Stimulated activated CD8-positive, alpha-beta memory T cell treated with anti-CD3 and anti-CD28 coated beads, Interleukin-4, amount 100 ng/mL, for 1 hour (primary cell): ENCODE measurements at places on chromosomes 12 and 14.

DNA sequence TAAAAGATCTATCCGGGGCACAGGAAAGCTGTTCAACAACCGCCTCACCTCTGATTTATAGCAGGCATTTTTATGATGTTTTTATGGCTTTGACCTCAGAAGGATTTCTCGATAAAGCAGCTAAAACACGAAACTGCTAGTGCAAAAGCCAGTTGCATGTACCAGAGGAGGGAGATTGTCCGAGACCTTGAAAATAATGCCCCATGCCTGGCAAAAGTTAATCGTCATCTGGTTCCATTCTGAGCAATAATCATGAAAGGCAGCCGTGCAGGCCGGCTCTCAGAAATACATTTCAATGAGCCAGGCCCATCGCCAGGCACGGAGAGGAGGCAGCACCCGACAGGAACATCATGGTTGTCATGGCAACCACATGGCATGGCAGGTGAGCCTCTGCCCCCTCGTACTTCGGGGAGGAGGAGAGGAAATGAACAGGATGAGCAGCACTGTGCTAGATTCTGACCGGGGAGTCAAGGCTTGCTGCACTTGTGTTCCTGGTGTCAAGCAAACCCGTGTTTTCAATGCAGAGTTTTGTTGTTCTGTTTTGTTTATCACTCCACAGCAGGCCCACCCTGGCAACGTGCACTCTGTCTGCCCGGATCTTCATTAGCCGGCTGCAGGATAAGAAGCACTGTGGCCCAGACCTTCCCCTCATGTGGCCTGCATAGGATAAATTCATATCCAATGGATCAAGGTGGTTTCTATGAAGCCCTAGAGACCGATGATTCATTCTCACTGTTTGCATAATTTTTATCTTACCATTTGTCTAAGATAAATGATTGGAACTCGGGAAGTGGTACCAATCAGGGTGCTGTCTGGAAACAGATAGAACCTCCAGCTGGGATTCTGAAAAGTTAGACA lies 160.2 kb downstream of the RIMBP2 start:
- DNase-seq = no peak

DNA sequence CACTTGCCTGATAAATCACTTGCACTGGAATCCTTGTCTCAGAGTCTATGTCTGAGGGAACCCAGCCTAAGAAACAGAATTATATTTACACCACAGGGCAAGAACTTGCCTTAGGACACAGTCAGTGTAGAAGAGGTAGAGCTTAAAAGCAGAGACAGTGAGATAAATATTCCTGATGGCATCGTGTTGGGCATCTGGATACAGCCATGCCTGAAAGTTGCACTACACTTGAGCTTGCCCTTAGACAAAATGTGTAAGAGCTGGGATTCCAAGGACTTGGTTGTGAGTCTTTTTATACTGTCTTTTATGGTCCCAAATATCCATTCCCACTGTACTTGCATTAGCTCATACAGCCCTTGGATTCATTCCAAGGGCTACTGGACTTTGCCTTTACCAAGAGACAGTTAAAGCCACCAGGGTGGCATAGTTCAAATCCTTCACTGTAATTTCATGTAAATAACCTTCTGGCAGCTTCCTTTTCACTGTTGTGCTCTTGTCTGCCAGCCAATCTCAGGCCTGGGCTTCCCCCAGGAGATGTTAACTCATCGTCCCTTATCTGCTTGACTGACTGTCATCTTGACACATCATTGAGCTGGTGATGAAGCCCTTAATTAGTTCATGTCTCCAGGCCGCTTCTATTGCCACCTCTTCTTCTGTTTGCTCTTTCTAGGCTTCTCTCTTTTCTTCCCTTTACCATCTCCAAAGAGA lies 577.9 kb upstream of the TBX3 start:
- DNase-seq = no peak

GRCh38 chr12:112843287-112843686 lies 51.7 kb downstream of the RPH3A start:
- no peak for DNase-seq

GRCh38 chr14:52494444-52494843 lies 57.9 kb downstream of the TXNDC16 start:
- no peak for DNase-seq

DNA sequence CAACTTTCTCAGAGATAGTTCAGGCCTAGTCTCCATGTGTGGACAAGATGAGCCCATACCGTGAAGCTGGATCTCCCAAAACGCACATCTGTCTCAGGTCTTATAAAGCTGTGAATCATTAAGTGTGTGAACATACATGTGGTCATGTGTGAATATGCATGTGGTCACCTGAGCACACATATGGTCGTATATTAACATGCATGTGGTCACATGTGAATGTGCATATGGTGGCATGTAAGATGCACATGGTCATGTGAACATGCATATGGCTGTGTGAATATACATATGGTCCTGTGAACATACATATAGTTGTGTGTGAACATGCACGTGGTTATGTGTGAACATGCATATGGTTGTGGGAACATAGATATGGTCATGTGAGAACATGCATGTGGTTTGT lies 172.5 kb upstream of the PZP start:
- DNase-seq = no peak

DNA sequence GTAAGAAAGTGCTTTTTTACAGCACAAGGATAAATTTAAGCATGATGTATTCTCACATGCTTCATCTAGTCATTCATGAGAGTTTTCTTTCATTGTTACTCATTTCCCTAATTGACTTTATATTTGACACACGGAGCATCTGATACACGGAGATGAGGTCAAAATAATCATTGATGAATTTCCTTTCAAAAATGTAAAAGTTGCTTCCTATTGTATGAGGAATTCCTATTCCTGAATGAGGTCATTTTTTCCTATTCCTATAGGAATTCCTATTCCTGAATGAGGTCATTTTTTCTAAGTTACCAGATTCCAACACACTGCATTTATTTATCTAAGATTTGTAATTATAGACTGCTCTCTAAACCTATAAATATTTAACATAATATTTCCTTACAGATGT lies 316.7 kb upstream of the KITLG start:
- no peak for DNase-seq

DNA sequence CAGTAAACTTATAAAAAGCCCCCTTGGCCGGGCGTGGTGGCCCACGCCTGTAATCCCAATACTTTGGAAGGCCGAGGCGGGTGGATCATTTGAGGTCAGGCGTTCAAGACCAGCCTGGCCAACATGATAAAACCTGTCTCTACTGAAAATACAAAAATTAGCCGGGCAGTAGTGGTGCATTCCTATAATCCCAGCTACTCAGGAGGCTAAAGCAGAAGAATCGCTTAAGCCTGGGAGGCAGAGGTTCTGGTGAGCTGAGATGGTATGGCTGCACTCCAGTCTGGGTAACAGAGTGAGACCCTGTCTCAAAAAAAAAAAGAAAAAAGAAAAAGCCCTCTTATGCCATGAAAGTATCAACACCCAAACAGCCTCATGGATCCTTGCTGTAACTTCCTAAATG lies 3.7 kb downstream of the PRMT5 start:
- DNase-seq = no peak

- DNase-seq = no peak
Observed at GRCh38 chr14:73776194-73776537, 62.0 kb upstream of the PNMA1 start.

GRCh38 chr12:75196865-75197264 lies 12.8 kb downstream of the KCNC2 start:
- no peak for DNase-seq

DNA sequence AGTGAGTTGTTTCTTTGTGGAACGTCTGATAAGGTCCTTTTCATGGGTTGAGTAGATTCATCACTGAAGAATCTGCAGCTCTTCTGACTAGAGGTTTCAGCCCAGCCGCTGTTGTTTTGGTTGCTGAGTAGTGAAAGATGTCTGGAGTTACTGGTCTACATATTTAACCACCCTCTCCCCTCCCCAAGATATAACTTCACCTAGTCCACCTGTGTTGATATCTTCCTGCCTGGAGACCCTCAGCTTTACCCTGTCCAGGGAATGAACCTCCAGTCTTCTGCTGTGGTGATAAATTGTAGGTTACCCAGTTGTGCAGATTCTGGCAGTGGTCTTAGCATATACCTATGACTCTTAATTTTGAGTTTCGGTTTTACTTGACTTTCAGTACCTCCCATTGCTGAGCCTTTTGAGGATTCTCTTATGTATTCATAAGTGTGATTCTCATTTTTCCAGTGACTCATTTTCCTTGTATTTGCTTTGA lies 62.9 kb downstream of the CCDC91 start:
- DNase-seq = no peak

DNA sequence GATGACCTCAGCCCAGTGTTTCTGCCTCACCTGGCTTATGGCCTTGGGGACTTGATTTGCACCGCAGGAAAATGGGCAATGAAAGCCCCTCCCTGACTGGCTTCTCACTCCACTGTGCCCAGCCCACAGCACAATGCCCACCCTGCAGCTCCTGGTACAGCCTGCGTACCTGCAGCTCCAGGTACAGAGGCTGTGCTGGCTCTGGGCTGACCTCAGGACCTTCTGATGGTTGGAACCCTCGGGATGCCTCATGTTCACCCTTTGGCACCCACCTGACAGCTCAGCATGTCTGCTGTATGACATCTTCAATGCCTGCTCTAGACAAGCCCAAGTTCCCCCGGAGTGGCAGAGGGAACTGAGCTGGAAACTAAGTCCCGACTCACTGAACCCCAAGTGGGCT lies 87.1 kb downstream of the ALG10 start:
- DNase-seq = no peak

GRCh38 chr12:54060975-54061778 lies 7.5 kb downstream of the HOXC4 start:
- DNase-seq = no peak

DNA sequence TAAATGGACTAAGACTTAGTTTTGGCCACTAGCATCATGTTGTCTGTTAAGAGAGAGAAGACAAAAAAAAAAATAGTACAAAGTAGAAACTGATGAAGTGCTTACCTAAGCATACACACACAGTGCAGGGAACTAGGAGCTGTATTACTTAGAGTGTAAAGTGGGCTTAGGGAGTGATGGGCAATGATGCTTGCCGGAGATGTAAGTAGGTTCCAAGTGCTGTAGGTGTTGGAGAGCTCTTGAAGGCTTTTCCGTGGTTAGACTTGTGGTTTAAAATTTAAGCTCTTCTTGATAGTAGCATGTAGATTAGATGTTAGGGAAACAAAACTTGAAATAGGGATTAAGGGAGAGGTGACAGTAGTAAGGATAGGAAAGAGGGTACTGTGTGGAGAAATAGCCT lies 34.7 kb downstream of the MIA2 start:
- DNase-seq = no peak

GRCh38 chr12:80892597-80893445 lies 44.9 kb downstream of the LIN7A start:
- DNase-seq = no peak

DNA sequence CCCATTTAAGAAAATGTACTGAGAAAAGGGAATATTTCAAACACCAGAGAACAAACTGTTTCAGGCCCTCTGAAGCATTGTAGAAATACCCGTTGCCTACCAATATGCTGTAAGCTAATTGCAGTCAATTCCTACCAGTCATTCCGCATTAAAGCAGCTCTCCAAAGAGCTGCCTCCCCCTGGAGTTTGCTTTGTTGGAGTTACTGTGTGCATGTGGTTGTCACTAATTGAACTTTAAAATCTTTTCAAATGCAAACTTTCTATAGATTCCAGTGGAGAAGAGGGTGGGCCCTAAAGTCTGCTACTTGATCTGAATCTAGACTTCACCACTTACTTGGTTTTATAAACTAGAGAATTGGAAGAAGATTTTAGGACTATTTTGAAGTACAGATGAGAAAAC lies 112.7 kb downstream of the PLXNC1 start:
- no peak for DNase-seq

GRCh38 chr14:101076451-101077198 lies 173.1 kb upstream of the RTL1 start:
- DNase-seq = no peak

DNA sequence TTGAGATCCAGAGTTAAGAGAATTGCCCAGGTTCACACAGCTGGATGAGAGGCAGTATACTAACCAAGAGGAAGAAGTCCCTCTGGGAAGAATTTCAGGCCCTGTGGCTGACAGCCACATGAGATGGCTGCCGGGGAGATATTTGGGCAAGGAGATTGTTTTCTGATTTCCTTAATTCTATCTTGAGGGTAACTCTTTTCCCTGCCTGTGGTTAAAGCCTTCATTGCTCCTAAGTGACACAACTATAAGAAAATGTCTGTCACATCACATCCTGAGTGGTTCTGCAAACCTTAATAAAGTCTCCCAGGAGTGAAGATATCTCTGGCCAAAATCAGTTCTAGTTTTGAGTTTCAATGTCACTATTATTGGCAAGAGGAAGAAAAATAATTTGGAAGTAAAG lies 9.6 kb downstream of the ARHGDIB start:
- no peak for DNase-seq

GRCh38 chr12:61999311-61999710 lies 260.9 kb upstream of the USP15 start:
- no peak for DNase-seq

- DNase-seq = no peak
Observed at GRCh38 chr12:92398565-92399309, 253.1 kb upstream of the BTG1 start.

DNA sequence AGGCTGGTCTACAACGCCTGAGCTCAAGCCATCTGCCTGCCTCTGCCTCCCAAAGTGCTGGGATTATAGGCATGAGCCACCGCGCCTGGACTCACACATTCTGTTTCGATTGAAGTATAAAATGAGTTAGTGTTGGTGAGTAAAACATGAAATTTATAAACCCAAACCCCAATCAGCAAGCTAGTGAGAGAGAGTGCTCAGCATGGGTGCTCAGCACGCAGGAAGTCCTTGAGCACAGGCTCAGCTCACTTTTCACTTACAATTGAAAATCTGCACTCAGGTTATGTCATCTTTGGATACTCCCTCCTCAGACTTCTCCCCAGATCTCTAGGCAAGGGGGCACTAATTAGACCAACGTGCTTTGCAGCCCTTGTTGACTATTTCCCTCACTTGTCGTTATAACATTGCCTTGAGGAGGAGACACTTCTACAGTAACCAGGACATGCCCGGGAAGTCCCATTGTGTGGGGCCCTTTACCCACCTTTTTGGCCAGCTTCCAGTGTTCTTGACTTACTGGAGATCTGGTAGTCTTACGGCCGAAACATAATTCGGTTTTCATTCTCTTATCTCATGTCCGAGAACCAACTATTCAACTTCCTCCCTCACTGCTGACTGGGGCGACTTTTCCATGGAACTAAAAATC lies 68.5 kb upstream of the AMN1 start:
- DNase-seq = no peak

- DNase-seq = no peak
Observed at GRCh38 chr12:92028441-92028709, 117.3 kb downstream of the BTG1 start.
